ENCODE measurements at places on chromosomes 1 and 21.

DNA sequence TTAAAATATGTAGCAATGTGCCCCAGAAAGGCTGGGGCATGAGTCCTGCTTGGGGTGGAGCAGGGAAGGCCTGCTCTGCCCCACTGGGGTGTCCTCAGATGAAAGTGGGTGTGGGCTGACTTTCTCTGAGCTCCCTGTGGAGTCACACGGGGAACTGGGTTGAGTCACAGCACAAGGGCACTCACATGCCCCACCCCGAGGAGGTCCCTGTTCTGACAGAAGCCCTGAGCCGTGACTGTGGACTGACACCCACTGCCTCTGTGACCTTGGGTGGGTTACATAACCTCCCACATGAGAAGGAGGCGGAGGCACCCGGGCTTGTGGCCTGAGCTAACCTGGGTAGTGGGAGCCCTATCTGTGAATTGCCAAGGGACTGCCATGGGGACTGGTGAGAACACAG, 52.5 kb upstream of the TINAGL1 start:
- no peak for DNase-seq

- DNase-seq: peak; percentile 69
These were observed 3.4 kb upstream of the CASQ2 start for GRCh38 chr1:115771847-115772457.

- no peak for DNase-seq
These were observed 1.3 kb downstream of the RIMS3 start for GRCh38 chr1:40664167-40664537.

DNA sequence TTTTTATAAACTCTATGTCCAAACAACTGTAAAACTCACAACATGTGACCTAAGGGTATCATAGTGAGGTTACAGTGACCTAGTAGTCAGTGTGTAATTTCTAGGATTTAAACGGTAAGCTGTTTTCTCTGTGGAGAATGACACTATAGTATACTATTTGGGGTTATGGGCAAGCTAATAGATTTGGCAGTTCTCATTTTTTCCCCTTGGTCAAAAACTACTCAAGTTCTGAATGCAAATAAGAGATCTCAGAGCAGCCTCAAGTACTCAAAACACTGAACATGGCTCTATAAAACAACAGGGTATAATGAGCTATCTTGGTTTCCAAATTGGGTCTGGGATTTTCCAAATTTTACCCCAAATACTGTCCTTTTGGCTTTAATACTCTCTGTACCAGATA, 88.5 kb upstream of the HMCN1 start:
- no peak for DNase-seq

- no peak for DNase-seq
These were observed 670.6 kb upstream of the PKN2 start for GRCh38 chr1:88013485-88013884.

DNA sequence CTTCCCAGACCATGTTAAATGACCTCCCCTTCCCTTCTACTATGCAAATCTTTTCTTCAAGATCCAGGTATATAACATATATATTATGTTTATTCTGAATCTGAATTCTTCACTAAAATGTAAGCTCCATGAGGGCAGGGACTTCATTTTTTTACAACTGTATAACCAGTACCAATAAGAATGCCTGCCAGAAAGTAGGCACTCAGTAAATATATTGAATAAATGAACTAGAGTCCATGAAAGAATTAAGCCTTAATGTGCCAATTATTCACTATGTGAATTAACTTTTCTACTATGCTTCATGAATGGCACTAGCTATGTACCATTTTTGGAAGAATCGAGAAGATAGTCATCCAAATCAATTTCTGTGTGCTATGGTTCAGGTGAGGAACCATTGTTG, 60.1 kb downstream of the SH3GLB1 start:
- DNase-seq: no peak

GRCh38 chr1:182391028-182391361, 595 bp downstream of the GLUL start:
- no peak for DNase-seq

GRCh38 chr1:33532250-33532649, 59.8 kb downstream of the ZSCAN20 start:
- no peak for DNase-seq

- DNase-seq: no peak
These were observed 73.8 kb upstream of the VAV3 start for GRCh38 chr1:108038653-108039236.

DNA sequence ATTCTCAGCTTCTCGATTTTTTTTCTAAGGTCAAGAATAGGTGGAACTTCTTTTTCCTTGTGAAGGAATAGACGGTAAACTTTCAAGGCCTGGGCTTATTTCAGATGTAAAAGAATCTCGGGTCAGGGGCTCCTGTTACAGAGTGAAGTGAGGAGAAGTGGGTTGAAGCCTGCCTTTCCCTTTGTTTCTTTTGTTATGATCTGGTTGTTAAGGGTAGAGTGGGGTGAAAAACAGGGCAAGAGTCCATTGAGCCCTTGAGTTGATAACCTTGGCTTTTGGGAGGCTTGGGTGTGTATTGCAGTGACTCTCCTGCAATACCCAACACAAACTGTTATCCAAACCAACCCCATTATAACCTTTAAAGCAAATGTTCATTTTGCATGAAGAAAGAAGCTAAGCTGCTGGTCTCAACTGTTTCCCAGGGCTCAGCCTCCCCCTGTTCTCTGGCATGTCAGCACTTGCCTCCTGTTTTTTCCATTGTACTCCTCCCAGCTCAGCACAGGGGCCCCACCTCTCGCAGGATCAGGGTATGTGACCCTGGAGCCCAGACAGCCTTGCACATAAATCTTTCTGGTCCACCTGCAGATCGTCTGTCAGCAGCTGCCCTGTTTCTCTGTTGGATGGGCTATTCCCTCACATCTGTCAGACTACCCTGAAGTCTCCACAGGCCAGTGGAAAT, 102.4 kb downstream of the CACHD1 start:
- no peak for DNase-seq

DNA sequence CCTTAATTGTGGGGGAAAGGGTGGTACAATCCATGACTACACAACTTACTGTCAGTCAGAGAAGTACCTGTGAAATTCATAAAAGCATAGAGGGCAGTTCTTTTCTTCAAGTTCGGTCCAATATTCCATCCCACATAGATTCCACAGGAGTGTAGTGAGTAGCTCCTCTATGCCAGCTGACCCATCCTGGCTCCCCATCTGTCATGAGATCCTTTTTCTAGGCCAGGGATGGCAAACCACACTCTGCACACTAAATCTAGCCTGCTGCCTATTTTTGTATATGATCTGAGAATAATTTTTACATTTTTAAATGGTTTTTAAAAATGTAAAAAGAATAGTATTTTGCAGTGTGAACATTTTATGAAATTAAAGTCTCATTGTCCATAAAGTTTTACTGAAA, 107.0 kb upstream of the TSPAN2 start:
- no peak for DNase-seq

DNA sequence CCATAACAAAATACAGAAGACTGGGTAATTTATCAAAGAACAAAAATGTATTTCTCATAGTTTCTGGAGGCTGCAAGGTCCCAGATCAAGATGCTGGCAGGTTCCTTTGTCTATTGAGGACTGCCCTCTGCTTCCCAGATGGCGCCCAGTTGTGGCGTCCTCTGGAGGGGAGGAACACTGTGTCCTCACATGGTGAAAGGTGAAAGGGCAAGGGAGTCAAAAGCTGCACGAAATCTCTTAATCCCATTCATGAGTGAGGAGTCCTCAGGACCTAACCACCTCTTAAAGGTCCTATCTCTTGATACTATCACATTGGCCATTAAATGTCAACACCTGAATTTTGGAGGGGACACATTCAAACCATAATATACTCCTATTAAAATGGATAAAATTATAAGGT, 79.3 kb upstream of the IRF2BP2 start:
- DNase-seq: no peak

GRCh38 chr1:193569096-193569982, 382.9 kb upstream of the B3GALT2 start:
- no peak for DNase-seq

DNA sequence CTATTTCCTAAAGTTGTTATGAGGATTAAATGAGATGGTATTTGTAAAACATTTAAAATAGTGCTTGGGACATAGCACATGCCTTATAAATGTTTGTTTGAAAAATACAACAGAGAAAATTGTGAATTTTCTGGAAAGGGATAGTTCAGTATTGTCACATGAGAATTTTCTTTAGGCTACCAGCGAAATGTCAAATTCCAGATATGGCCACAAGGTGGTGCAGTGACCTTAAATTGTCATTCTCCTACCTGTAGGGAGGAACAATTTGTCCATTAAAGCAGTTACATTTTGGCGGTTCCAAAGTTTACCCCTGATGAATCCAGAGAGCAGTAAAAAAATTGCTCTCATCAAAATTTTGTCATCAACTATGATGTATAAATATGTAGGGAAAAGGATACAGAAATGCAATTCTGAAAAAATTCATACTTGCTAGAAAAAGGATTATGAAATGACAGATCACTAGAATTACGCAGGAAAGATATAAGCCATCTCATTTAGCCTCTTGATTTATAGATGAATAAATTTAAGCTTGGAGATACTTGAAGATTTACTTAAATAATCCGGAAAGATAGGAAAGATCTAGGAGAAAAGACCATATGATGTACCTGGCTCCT, 50.2 kb upstream of the TSHB start:
- DNase-seq: peak; percentile 12

DNA sequence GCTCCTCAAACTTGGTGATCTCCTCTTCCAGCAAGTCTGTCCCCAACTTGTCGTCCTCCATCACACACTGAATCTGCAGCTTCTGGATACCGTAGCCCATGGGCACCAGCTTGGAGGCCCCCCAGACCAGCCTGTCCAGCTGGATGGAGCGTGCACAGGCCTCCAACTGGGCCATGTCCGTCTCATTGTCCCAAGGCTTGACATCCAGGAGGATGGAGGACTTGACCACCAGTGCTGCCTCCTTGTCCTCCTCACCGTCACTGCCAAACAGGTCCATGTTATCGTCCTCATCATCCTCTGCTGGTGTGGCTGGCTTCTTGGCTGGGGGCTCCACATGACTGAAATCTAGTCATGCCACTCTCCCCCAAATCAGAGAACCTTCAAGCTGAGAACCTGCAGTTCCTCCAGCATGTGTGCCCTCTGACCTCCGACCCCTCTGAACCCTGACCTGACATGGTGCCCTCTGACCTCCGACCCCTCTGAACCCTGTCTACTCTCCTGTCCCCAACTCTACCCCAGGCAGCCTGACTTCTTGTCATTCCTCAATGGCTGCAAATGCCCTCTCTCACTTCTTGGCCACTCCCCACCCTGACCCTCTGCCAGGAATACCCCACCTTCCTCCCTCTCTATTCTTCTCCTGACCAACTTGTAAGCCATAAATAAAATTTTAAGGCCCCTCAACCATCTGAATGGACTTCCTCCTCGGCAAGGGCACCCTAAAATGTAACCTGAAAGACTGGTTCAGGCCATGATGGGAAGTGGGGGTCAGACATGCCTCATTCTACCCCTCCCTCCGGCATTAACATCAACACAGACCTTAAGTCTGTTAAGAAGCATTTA, 275.7 kb upstream of the C1orf174 start:
- DNase-seq: no peak

- DNase-seq: no peak
These were observed 298.6 kb upstream of the AJAP1 start for GRCh38 chr1:4355839-4356238.

- no peak for DNase-seq
These were observed 76.6 kb upstream of the SAMD13 start for GRCh38 chr1:84224905-84225304.

DNA sequence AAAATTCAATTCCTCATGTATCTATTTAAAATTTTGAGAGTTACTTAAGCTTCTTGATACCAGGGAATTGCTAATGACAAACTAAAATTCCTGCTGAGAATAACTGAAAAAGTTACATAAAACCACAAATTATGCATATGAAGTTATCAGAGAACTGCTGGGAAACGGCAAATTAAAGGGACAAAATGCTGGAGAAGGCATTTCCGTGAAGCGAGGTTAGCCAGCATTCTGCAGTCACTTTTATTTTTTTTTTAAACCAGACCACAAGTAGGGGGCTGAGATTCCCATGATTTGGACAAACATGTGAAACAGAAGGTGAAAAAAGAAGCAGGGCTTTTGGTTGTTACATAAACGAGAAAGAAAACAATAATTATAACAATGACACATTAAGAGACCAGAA, 737.6 kb upstream of the CHRM3 start:
- DNase-seq: no peak

DNA sequence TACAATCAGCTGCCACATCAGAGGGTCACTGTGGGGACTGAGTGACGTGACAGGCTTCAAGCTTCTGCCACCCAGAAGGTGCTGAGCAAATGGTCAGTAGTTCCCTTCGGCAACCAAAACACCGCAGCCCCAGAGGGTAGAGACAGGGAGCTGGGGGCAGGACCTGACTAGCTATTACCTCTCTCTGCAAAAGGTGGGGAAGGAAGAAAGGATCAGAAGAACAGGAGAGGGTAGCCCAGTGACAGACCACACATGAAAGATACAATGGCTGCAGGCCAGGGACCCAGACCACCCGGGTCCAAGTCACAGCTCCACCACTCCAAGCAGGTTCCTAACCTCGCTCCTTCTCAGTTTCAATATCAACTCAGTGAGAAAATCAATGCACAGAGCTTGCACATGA, 377.1 kb downstream of the NPHP4 start:
- DNase-seq: no peak

DNA sequence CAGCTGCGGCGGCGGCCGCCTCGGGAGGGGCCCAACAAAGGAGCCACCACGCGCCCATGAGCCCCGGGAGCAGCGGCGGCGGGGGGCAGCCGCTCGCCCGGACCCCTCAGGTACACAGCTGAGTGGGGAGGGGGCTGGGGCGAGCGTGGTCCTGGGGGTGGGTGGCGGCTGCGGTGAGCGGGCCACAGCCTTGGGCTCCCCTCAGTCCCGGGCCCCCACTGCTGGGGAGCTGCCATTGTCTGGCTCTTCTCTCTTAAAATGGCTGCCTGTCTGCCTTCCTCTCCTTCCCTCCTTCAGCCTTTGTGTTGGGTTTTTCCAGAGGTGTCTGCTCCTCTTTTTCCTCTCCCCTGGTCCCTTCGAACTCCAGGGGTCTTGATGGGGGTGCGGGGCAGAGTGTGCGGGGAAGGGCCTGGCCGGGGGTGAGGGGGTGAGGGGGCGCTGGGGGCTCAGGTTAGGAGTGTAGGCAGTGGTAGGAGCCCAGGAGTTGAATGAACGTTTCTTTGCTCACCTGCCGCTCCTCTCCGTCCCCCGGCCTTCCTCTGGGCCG, 1.7 kb downstream of the ARID1A start:
- no peak for DNase-seq

DNA sequence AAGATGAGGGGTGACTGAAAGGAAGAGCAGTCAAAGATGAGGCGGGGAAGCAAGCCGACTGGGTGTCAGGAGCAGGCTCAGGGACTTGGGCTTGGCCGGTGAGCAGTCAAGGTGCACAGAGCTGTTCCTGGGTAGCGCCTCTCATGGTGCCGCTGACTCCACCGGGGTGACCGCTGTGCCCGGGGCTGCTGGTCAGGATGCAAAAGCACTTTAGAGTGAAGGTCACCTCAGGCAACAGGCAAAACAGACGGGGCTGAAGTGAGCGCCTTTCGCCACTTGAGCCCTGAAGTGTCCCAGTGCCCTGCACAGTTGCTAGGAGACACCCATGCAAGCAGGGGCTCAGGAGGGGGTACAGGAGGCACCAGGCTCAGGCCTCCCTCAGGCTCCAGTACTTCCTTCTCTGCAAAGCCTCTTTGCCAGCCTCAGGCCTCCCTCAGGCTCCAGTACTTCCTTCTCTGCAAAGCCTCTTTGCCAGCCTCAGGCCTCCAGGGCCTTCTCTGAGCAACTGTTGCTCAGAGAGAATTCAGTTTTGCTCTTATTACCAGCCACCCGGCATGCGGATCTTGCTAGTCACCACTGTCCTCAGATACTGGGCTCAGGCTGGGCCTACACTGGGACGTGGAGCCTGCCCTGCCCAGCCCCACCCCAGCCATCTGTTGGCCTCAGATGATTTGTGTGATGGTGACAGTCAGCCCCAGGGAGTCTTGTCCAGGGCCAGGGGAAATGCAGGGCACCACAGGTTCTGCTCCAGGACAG, 99.7 kb upstream of the IRF2BP2 start:
- no peak for DNase-seq

Measured in AG09319 (cell line).